Endothelial cell of umbilical vein (primary cell): ENCODE measurements at places on chromosomes 1 and 21.

DNA sequence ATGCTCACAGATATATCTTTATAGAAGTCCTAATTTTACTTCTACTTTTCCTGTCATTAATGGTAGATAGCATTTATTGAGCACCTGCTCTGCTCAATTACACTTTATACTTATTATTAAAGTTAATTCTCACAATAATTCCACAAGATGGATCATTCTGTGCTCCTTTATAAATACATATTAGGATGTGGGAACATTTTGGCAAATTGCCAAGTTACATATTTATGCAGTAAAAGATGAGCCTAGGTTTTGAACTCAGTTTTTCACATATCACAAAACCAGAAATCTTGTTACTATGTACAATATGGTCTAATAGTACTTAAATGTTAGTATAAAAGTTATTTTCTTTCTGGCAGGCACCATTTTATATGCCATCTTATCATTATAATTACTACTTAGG lies 895.0 kb upstream of the B3GALT2 start:
- no peaks in the 10 kb centered on the region for H3K27me3 ChIP-seq
- no peaks in the 10 kb centered on the region for H3K4me1 ChIP-seq
- H3K27ac ChIP-seq: no peak overlapping the region
- H3K36me3 ChIP-seq: no peaks in the 10 kb centered on the region
- DNase-seq: peak; percentile 18

DNA sequence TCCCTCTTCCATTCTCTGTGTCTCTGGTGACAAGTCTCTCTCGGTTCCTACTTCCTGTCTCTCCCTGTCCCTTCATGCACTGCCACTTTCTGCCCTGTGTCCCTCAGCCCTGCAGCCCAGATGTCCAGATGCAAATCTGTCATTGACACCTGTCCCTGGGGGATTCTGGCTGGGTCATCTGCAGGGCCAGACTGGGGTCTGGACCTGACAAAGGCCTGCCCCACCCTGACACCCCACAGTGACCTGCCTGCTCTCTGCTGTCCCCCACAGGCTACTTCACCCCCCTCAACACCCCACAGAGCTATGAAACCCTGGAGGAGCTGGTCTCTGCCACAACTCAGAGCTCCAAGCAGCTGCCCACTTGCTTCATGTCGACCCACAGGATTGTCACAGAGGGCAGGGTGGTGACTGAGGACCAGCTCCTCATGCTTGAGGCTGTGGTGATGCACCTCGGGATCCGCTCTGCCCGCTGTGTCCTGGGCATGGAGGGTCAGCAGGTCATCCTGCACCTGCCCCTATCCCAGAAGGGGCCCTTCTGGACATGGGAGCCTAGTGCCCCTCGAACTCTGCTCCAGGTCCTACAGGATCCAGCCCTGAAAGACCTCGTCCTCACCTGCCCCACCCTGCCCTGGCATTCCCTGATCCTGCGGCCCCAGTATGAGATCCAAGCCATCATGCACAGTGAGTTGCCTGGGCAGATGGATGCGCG lies 7.2 kb downstream of the THEMIS2 start:
- H3K4me3 ChIP-seq: no peak overlapping the region
- DNase-seq: no peak
- no peak overlapping the region for H3K27ac ChIP-seq

GRCh38 chr1:85334962-85335361 lies 58.5 kb upstream of the BCL10 start:
- H3K27ac ChIP-seq: peak overlapping the region; percentile 98
- H3K36me3 ChIP-seq: no peaks in the 10 kb centered on the region
- H3K4me1 ChIP-seq: peaks cover 73% of the 10 kb centered on the region
- no peaks in the 10 kb centered on the region for H3K27me3 ChIP-seq
- no peak for DNase-seq
- H3K4me3 ChIP-seq: no peak overlapping the region

- no peak for DNase-seq
- no peak overlapping the region for H3K4me3 ChIP-seq
- H3K36me3 ChIP-seq: no peaks in the 10 kb centered on the region
- no peaks in the 10 kb centered on the region for H3K4me1 ChIP-seq
Observed at GRCh38 chr1:228259951-228260350, 52.1 kb downstream of the OBSCN start.

DNA sequence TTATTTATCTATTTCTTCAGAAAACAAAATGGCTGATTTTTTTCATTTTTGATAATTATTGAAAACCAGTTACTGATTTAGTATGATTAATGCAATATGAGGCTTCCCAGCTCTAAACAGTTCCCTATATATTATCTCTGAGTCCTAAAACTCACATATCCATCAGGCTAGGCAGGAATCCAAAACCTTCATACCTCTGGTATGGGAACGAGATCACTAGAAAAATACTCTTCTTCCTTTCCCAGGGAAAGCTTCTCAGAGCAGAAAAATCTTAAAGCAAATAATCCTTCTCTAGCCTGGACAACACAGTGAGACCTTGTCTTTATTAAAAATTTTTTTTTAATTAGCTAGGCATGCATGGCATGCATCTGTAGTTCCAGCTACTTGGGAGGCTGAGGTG lies 42.5 kb downstream of the KDM5B start:
- no peak overlapping the region for H3K27ac ChIP-seq
- peaks cover 10% of the 10 kb centered on the region for H3K36me3 ChIP-seq
- H3K27me3 ChIP-seq: no peaks in the 10 kb centered on the region
- H3K4me1 ChIP-seq: no peaks in the 10 kb centered on the region
